Thyroid gland (tissue), 4 donors: ENCODE measurements at places on chromosomes 3 and 15.

- H3K36me3 ChIP-seq, result no peaks in the 10 kb centered on the region
- H3K27ac ChIP-seq, result no peak overlapping the region
- H3K4me1 ChIP-seq, result peaks cover 10% of the 10 kb centered on the region
- no peak overlapping the region for H3K4me3 ChIP-seq
- DNase-seq, result no peak
Measured at GRCh38 chr15:38623744-38624143, 59.1 kb upstream of the RASGRP1 start.

DNA sequence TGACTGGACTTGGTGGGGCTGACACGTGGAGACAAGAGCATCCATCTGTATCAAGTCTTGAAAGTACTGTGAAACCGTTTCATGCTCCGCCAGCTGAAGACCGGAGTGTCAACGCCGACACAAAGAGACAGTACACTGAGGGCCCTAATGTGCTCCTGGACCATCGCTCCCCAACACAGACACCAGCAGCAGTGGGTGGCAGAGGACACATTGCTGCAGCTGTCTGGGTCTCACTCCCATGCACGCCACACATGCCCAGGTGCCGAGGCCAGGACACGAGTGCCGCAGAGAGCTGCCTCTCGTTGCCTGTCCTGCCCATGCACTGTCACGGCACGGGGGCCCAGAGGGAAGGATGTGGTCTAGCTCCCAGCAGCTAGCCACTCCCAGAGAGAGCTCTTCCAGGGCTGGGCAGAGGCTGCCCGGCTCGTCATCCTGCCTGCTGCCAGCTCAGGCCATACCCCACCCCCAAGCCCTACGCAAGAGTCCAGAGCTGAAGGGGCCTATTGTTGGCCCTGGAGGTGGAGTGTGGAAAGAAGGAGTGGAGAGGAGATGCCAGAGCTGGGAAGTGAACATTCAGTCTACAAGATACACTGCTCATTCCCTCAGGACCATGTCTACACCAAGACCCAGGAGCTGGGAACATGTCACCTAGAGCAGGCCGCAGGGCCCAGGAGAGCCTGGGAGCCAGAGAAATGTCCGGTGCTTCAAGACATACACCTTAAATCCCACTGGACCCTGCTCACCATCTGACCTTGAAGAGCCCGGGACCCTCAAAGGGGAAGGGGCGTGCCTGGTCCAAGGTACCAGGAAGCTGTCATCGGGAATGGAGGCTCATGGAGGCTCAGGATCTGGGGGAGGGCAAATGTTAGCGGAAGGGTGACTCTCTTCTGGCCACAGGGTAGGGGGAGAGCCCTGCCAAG lies 7.7 kb downstream of the TNK2 start:
- peak; percentile 62 for DNase-seq
- H3K27me3 ChIP-seq, result no peaks in the 10 kb centered on the region
- no peak overlapping the region for H3K4me3 ChIP-seq
- peaks cover 41% of the 10 kb centered on the region for H3K4me1 ChIP-seq
- no peak overlapping the region for H3K27ac ChIP-seq
- H3K36me3 ChIP-seq, result no peaks in the 10 kb centered on the region

- no peak for DNase-seq
- H3K27ac ChIP-seq, result no peak overlapping the region
- no peaks in the 10 kb centered on the region for H3K36me3 ChIP-seq
- H3K4me1 ChIP-seq, result peaks cover 29% of the 10 kb centered on the region
- H3K27me3 ChIP-seq, result no peaks in the 10 kb centered on the region
Measured at GRCh38 chr3:29686889-29687592, 406.2 kb downstream of the RBMS3 start.

- H3K4me3 ChIP-seq, result no peak overlapping the region
- no peak for DNase-seq
- H3K27ac ChIP-seq, result no peak overlapping the region
Measured at GRCh38 chr3:108608750-108609149, 19.2 kb downstream of the DZIP3 start.

GRCh38 chr3:61530355-61530754 lies 31.0 kb upstream of the PTPRG start:
- H3K36me3 ChIP-seq, result no peaks in the 10 kb centered on the region
- DNase-seq, result peak; percentile 33
- H3K27ac ChIP-seq, result no peak overlapping the region
- H3K4me1 ChIP-seq, result no peaks in the 10 kb centered on the region

DNA sequence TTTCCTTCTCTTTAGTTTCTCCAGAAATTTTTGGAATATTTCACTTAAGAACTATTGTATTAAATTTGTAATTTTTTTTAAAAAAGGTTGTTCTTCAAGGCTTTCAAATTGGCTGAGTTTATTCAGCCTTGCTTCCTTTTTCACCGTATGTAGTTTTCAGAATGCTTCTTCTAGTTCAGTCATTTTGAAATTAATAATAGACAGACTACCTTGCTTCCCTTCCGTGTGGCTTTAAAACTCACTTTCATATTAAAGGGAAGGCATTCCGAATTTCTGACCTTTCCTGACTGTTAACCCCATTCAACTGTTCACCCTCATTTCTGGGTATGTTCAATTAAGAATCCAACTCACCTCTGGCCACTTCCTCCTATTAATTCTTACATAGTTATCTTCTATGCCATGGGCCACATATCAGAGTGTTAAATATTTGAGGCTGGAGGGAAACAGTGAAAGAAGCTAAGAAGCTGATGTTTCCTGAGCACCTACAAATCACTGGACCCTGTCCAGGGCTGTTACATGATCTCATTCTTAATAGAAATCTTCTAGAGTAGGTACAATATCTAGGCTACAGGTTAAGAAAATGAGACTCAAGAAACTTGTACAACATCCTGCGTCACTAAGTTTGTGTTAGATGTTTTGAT lies 237.5 kb downstream of the P3H2 start:
- H3K4me3 ChIP-seq, result no peak overlapping the region
- no peaks in the 10 kb centered on the region for H3K36me3 ChIP-seq
- no peak overlapping the region for H3K27ac ChIP-seq
- H3K4me1 ChIP-seq, result no peaks in the 10 kb centered on the region

GRCh38 chr15:62063825-62064635 lies 2.7 kb upstream of the C2CD4A start:
- H3K4me3 ChIP-seq, result no peak overlapping the region
- H3K4me1 ChIP-seq, result peaks cover 13% of the 10 kb centered on the region
- peak overlapping the region; percentile 61 for H3K27ac ChIP-seq
- H3K27me3 ChIP-seq, result no peaks in the 10 kb centered on the region
- no peaks in the 10 kb centered on the region for H3K36me3 ChIP-seq

DNA sequence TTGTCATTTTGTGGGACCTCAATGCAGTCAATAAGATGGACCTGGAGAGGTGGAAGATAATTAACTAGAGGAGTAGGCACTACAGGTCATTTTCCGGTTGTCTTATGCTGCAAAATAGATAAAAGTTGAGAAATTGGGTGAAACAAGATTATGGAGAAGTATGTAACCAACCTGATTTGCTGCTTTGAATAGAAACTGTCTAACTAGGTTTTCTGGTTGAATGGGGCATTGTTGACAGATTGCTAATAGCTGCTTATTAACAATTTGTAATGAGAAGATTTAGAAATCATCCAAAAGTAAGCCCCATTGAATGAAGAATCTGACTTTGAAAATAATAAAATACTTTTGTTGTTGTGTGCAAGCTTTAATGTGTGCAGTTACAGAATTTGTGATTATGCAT lies 26.2 kb downstream of the PIAS1 start:
- peaks cover 34% of the 10 kb centered on the region for H3K4me1 ChIP-seq
- H3K27ac ChIP-seq, result no peak overlapping the region
- H3K36me3 ChIP-seq, result no peaks in the 10 kb centered on the region
- no peak overlapping the region for H3K4me3 ChIP-seq

- no peak overlapping the region for H3K4me3 ChIP-seq
- DNase-seq, result peak; percentile 48
- no peaks in the 10 kb centered on the region for H3K36me3 ChIP-seq
- H3K27ac ChIP-seq, result no peak overlapping the region
- H3K27me3 ChIP-seq, result no peaks in the 10 kb centered on the region
Measured at GRCh38 chr3:71121429-71122167, 461.9 kb downstream of the FOXP1 start.

- no peaks in the 10 kb centered on the region for H3K36me3 ChIP-seq
- peaks cover 4% of the 10 kb centered on the region for H3K4me1 ChIP-seq
- DNase-seq, result no peak
- no peaks in the 10 kb centered on the region for H3K27me3 ChIP-seq
- H3K4me3 ChIP-seq, result no peak overlapping the region
Measured at GRCh38 chr15:89646416-89647141, 8.7 kb downstream of the KIF7 start.

DNA sequence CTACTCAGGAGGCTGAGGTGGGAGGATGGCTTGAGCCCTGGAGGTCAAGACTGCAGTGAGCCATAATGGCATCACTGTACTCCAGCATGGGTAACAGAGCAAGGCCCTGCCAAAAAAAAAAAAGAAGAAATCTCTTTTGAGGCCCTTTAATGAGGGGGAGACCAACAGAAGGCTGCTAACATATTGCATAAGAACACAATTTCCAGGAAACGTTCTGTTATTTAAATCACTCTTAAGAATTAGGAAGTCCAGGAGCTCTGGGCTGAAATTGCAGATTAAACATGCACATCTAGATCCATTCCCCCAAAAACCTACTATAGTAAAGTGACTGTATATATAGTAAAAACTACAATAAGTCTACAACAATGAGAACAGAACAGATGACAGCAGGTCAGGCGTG lies 16.1 kb upstream of the BLM start:
- no peaks in the 10 kb centered on the region for H3K27me3 ChIP-seq
- H3K4me3 ChIP-seq, result no peak overlapping the region
- H3K36me3 ChIP-seq, result no peaks in the 10 kb centered on the region
- no peak overlapping the region for H3K27ac ChIP-seq
- peaks cover 11% of the 10 kb centered on the region for H3K4me1 ChIP-seq
- no peak for DNase-seq

DNA sequence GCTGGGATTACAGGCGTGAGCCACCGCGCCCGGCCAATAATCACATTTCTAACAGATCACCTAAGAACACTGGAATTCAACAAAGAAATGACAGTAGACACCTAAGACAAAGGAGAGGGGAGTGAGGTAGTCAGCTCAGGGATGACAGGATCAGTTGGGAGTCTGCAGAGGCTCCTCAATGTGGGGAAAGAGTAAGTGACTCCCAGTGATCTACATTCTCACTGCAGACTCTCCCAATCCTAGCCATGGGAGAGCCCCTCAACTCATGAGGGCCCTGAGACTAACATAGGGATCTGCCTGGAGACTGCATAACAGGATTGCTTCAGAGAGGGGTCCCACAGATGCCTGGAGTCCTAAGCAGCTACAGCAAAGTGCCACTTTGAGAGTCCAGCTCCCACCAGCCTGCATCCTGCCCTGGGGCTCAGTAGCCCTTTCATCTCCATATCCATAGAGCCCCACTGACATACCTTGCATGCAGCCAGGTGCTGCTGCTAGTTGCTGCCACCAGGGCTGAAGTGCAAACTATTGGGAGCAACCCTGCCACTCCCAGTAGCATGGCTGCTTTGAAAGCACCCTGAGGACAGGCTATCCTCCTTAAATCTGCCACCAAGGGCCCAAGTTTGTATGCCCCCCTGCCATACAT lies 21.8 kb upstream of the PFN2 start:
- no peaks in the 10 kb centered on the region for H3K27me3 ChIP-seq
- H3K36me3 ChIP-seq, result no peaks in the 10 kb centered on the region
- H3K4me1 ChIP-seq, result no peaks in the 10 kb centered on the region

DNA sequence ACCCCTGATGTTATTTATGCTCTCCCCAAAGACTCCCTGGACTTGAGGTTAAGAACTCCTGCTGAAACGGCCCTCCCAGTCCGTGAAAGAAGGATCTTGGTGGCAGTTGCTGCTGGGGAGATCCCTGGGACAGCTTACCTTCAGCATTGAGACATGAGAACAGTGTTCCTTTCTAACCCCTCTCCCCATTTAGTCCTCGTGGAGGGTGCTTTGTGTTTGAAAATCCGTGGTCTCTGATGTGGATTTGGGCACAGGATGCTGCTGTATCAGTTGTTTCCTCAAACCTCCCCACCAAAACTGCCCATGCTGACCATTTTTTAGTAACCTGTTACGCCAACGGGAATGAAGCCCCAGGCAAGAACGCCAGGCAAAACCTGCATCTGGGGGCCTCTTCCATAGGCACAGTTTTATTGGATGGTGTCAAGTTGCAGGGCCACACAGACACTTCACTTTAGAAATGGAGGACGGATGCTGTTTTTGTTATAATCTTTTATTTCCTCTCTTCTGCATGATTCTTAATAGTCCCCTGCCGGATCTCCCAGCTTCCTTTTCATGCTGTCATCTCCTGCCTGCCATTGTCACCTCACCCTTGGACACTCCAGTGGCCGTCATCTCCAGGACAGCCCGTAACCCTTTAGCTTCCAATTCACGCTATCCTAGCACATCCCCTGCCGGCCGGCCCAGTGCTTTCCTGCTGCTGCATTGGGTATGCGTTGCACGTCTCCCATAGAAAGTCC lies 31.7 kb upstream of the CEMIP start:
- no peaks in the 10 kb centered on the region for H3K4me1 ChIP-seq
- no peaks in the 10 kb centered on the region for H3K36me3 ChIP-seq
- DNase-seq, result no peak
- no peak overlapping the region for H3K27ac ChIP-seq

- no peak overlapping the region for H3K4me3 ChIP-seq
- H3K27ac ChIP-seq, result no peak overlapping the region
- peaks cover 4% of the 10 kb centered on the region for H3K4me1 ChIP-seq
- H3K27me3 ChIP-seq, result no peaks in the 10 kb centered on the region
- no peak for DNase-seq
- H3K36me3 ChIP-seq, result no peaks in the 10 kb centered on the region
Measured at GRCh38 chr3:72418856-72419255, 429.4 kb downstream of the SHQ1 start.

- H3K4me1 ChIP-seq, result peaks cover 36% of the 10 kb centered on the region
- peak overlapping the region; percentile 49 for H3K4me3 ChIP-seq
- DNase-seq, result peak; percentile 100
- H3K27me3 ChIP-seq, result no peaks in the 10 kb centered on the region
- no peaks in the 10 kb centered on the region for H3K36me3 ChIP-seq
Measured at GRCh38 chr3:50337175-50337861, 3.3 kb downstream of the RASSF1 start.

- H3K4me1 ChIP-seq, result peaks cover 55% of the 10 kb centered on the region
- H3K4me3 ChIP-seq, result no peak overlapping the region
- no peaks in the 10 kb centered on the region for H3K36me3 ChIP-seq
- H3K27ac ChIP-seq, result no peak overlapping the region
- peak; percentile 20 for DNase-seq
- H3K27me3 ChIP-seq, result no peaks in the 10 kb centered on the region
Measured at GRCh38 chr3:56928379-56929068, 126.8 kb upstream of the ARHGEF3 start.

DNA sequence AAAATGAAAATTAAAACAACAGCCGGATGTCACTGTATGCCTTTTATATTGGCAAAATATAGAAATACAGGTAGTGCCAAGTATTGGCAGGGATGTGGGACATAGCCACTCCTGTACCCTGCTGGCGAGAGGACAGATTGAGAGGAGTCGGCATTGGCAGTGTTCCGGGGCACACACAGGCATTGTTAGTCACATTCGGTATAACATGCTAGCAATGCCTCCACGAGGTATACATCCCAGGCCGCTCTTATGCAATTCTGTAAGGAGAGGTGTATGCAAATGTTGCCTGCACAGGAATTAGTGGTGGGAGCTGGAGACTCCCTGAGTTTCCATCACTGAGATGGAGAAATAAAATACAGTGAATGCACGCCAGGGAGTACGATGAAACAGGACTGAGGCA lies 99.4 kb upstream of the DLG1 start:
- no peaks in the 10 kb centered on the region for H3K27me3 ChIP-seq
- H3K27ac ChIP-seq, result no peak overlapping the region
- no peaks in the 10 kb centered on the region for H3K4me1 ChIP-seq

GRCh38 chr3:52894756-52895155 lies 2.6 kb downstream of the STIMATE start:
- peak overlapping the region; percentile 27 for H3K27ac ChIP-seq
- peaks cover 53% of the 10 kb centered on the region for H3K4me1 ChIP-seq
- DNase-seq, result no peak
- no peak overlapping the region for H3K4me3 ChIP-seq
- no peaks in the 10 kb centered on the region for H3K36me3 ChIP-seq
- H3K27me3 ChIP-seq, result no peaks in the 10 kb centered on the region
